ENCODE measurements at places on chromosomes 12 and 14.

- no peak for DNase-seq
These were observed 3.0 kb downstream of the KIF5A start for GRCh38 chr12:57552835-57553313.

GRCh38 chr12:10067264-10067663, 31.5 kb downstream of the CLEC1A start:
- DNase-seq, result no peak

GRCh38 chr12:31118347-31119191, 44.9 kb downstream of the DDX11 start:
- peak; percentile 68 for DNase-seq

DNA sequence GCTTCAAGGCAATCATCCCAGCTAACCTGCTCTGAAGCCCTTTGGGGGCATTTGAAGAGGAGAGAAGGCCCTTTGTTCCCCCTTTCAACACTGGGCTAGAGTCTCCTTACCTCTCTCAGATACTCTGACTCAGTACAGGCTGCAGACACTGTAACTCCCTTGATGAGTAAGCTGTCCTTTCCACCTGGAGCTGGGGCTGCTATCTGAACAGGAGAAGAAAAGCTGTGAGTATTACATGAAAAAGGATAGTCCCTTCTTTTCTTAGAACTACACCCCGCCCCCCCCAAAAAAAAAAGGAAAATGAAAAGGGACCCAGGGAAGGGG, 186.6 kb upstream of the PLEKHG7 start:
- no peak for DNase-seq

- DNase-seq, result no peak
These were observed 2.4 kb downstream of the TIGAR start for GRCh38 chr12:4323396-4323795.

DNA sequence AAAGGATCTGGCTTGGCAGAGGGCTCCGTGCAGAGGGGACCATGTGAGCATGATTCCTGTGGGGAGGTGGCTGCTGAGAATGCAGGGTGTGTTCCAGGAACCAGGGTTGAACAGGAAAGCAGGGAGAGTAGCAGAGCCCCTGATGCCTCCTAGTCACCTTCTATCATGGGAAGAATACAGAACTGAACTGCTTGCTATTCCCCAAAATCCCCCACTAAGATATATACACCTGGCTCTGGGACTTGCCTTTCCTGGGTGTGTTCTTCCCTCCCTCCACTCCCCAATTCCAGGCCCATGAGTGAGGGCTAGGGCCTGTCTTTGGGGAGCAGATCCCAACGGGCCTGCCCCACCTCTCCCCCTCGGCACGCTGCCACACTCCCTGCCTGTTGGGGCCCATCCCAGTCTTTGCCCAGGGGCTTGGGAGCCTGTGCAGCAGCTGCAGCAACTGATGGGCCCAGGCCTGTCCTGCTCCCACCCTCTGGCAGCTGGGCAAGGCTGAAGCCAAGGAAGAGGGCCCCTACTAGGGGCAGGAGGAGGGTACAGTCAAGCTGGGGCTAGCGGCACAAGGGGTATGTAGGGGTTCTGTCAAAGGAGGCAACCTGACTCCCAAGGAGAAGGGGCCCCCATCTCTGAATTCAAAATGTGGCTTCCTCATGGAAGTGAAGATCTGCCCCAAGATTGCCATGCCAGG, 3.2 kb downstream of the AJUBA start:
- peak; percentile 28 for DNase-seq

- DNase-seq, result no peak
These were observed 185.6 kb downstream of the TMEM117 start for GRCh38 chr12:44021471-44021971.

- DNase-seq, result no peak
These were observed 41.9 kb upstream of the PAWR start for GRCh38 chr12:79732638-79733037.

DNA sequence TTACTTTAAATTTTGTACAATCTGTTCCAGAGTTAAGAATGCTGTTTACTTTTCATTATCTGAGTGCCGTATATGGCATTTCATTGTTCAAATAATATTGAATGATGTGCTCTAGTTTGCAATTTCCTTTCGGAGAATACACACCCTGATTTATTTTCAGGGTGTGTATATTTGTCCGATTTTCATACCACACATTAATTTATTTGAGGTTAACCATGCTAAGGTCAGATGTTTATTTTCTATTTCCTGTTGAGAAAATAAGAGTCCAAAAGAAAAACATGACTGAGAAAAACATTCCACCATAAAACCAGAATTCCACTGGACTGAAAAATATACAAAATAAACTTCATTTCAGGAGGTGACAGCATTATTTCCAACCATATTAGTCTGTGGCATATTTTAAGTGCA, 64.2 kb upstream of the OVCH1 start:
- no peak for DNase-seq

- no peak for DNase-seq
These were observed 33.4 kb downstream of the TMTC1 start for GRCh38 chr12:29750131-29750927.

- no peak for DNase-seq
These were observed 20.5 kb upstream of the FBRSL1 start for GRCh38 chr12:132469423-132469822.

DNA sequence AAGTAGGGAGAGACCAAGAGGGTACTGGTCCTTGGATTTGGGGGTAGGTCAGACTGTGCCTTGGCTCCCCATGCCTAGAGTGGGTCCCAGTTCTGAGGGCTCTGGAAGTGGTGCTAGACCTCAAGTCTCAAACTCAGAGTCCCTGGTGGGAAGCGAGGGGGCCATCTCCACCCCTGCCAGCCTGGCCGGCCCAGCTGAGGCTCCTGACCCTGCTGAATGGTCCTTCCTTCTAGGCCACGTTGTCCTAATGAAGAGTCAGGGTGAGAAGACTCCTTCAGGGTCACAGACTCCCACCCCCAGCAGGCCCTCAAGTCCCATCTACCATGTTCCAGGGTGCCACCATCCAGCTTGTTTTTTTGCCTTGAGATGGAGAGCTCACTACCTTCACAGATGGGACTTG, 12.9 kb downstream of the SERPINA6 start:
- DNase-seq, result no peak

DNA sequence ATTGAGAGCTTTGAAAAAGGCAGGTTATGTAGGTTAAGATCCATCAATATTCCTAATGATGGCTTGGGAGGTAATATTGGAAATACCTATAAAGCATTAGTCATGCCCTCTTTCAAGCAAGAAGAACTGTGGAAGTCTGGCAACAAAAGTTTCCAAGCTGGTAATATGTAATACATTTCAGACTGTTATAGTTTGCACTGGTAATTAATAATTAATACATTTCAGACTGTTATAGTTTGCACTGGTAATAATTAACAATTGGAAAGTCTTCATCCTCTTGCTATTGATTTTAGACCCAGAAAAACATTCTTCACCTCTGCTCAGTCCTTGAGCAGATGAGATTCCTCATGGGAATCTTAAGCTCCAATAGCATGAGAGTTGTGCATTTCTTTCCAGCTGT, 29.0 kb upstream of the WDR89 start:
- DNase-seq, result peak; percentile 68

- peak; percentile 42 for DNase-seq
These were observed 18.3 kb upstream of the PLEKHH1 start for GRCh38 chr14:67514650-67515385.

DNA sequence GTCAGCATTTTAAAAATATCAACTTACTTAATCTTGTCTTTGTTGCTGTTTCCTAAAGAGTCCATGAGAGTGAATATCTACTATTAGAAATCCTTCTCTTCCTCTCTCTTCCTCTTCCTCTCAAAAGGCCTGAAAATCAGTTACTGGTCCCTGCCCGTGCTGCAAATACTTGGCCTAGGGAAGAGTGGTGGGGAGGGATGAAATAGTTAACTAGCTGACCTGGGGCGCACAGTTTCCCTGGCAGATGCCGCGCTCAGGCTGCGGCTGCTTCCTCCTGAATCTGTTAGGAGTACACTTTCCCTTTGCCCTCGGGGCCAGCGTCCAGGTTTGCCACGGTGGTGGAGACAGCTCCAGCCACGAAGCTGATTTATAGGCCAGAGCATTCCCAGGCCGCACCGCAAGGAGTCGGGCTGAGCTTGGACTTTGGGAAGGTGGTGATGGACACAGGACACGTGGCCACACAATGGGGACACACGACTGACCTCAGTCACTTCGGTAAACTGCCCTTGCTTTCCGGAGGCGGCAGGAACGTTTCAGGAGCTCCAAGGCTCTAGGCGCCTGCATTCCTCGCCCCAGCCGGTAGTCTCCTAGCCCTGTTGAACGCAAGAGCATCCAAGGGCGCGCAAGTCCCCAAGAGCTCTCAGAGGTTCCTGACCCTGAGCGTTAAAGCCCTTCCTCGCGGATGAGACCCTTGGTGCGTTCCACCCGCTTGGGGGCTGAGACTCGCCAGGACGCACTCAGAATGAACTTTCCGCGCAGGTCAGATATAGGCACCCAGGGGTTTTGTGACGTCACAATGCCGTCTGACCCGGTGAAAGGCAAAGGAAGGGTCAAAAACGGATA, 7.1 kb upstream of the ASCL1 start:
- DNase-seq, result no peak

GRCh38 chr14:23252420-23253333, 14.9 kb downstream of the RNF212B start:
- DNase-seq, result no peak

DNA sequence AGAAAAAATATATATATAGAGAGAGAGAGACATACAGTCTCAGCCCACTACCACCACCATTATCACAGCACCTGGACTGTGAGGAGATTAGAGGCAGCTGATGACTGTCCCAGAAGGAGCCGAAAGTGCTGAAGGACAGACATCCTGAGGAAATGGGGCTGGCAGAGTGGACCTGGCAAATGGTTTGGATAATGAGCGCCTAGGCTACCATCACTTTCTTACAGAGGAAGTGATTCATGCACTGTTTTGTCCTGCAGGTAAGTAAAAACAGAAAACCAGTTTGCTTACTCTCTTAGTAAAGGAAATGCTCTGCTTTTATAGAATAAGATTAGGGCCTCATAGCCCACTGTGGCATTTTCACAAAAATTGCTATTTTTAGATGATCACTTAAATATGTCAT, 28.6 kb upstream of the DNM1L start:
- no peak for DNase-seq

GRCh38 chr14:82420871-82421270, 887.2 kb upstream of the SEL1L start:
- DNase-seq, result no peak

DNA sequence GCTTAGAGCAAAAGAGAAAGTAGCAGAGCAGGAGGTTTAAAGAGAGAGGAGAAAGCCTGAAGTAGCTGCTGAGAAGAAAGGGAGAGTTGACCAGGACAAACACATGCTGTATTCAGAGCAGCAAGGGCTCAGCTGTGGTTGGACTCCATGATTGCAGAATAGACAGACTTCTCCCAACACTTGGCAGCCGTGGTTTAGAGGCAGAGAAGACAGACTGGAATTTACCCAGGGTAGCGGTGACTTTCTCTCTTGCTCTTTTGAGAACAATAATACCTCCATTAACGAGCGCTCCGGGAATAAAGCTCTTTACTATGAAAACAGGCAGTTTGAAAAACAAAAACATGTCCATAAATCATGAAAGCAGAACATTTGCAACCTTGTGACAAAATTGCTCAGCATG, 21.4 kb upstream of the IGF1 start:
- no peak for DNase-seq

- no peak for DNase-seq
These were observed 77.6 kb downstream of the SCAF11 start for GRCh38 chr12:45912774-45913173.

- DNase-seq, result no peak
These were observed 13.9 kb downstream of the CKB start for GRCh38 chr14:103508521-103509329.

DNA sequence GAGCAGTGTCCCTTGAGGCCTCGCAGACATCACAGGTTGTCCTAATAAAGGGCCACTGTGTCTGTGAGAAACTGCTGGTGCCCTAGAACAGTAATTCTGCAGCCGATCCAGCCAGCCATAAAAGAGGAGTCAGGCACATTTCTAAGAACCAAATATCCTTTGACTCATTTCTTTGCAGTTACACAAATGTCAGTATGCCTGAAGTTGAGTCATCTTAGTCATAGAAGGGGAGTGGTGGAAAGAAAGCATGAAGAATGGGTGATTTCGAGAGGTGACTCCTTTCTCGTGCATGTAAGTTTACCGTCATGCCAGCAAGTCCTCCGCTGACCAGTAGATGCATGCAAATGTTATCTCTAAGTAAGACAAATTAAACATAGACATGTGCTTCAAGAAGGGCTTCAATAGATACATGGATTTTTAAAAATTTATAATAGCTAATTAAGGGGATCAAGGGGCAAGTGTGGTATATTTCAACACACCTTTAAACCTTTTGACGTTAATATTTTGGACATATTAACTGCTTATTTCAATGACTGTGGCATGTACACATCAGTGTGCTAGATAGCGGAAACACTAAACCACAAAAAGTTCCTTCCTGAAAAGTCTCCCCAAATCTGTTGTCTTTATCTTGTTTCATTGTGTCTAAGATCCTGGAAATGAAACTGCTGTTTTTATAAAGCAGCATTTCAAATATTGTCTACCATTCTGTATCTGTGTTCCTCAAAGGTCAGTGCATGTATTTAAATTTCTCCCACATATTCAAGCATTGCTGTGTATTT, 497.4 kb downstream of the NPAS3 start:
- peak; percentile 27 for DNase-seq

DNA sequence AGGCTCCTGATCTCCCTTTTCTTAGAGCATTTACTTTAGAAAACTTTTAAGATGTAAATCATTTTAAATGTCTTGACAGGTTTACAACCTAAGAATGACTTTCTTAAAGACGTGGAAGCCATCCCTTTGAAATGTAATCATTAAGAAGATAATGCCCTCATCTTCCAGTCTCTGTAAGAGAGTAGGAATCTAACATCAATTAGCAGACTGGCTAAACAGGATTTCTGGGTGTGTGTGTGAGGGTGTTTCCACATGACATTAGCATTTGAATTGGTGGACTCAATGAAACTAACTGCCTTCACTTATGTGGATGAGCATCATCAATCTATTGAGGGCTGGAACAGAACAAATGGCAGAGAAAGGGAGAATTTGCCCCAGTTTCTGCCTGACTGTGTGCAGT, 329.5 kb downstream of the RPL10L start:
- DNase-seq, result no peak

DNA sequence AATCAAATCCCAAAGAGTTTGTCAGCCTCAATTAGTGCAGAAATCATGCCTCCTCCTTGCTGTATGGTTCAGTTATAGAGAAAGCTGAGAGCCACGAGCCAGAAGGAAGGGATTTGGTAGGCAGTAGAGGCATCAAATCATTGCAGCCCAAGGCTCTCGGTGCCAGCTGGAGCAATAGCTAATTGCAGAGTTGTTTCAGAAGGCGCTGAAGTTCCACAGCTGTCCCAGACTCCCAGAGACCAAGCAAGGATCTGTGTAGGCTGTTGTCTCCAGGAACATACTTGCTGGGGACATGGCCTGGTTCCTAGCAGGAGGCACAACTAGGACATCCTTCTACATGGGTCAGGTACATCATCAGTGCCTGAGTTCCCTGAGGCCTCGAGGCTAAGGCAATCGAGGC, 80.4 kb upstream of the WSCD2 start:
- no peak for DNase-seq

- DNase-seq, result no peak
These were observed 131.6 kb upstream of the SOX5 start for GRCh38 chr12:24081092-24081529.

- DNase-seq, result no peak
These were observed 64.2 kb upstream of the FOXN3 start for GRCh38 chr14:89481196-89481595.

- peak; percentile 20 for DNase-seq
These were observed 20.7 kb downstream of the GCH1 start for GRCh38 chr14:54881761-54882401.

Data from ACHN (cell line).